Astrocyte (in vitro differentiated cells and primary cell): ENCODE measurements at places on chromosomes 12 and 14. TPM values are rescaled to one million over a fixed set of nuclear protein-coding genes. Genes with fewer than 3 reads are reported as not detected.

The TCL1A gene
- total RNA-seq = not detected in 2 replicates

The RNF212B gene
- not detected in 2 replicates for total RNA-seq

The ZDHHC22 gene
- 0.50 and 0.52 TPM in 2 replicates for total RNA-seq

The CLMN gene
- 10.8 and 14.0 TPM in 2 replicates for total RNA-seq

The KLHL33 gene
- 0.07 TPM in 1 of 2 replicates, not detected in the other for total RNA-seq
